ENCODE measurements at places on chromosomes 1 and 21.

DNA sequence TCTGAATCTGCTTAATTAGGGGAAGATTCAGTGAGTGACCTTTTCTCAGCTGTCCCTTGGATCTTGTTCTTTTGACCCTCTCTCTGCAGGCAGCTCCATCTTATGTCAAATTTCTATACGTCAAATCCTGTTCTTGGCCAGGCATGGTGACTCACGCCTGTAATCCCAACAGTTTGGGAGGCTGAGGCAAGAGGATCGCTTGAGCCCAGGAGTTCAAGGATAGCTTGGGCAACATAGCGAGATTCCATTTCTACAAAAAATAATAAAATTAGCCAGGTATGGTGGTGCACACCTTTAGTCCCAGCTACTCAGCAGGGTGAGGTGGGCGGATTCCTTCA, 12.3 kb upstream of the CDC42 start:
- no peak for DNase-seq

GRCh38 chr1:68046885-68047658, 3.4 kb downstream of the DIRAS3 start:
- no peak for DNase-seq

DNA sequence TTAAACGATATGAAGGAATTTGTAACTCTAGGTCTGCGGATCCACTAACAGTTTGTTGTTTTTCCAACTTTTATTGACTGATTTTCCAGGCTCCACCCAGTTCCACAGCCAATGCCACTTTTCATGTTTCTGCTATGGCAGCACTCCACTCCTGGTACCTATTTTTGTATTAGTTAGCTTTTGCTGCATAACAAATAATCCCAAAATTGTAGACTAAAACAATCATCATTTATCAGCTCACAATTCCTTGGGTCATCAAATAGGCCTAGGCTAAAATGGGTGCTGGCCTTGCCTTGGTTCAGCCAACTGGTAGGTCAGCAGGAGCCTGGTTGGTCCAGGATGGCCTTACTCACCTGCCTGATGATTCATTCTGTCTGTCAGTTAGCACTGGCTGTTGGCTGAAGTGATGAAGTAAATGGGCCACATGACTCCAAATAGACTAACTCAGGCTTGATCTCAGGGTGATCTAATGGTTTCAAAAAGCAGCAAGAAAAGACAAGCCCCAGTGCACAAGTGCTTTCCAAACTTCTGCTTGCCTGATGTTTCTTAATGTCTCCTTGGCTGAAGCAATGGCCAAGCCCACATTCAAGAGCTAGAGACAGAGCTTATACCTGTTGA, 3.2 kb upstream of the C8B start:
- DNase-seq: no peak

GRCh38 chr1:88892357-88892877, 1.1 kb upstream of the GTF2B start:
- peak; percentile 94 for DNase-seq

- no peak for DNase-seq
Observed at GRCh38 chr21:31414263-31415000, 70.4 kb upstream of the TIAM1 start.

DNA sequence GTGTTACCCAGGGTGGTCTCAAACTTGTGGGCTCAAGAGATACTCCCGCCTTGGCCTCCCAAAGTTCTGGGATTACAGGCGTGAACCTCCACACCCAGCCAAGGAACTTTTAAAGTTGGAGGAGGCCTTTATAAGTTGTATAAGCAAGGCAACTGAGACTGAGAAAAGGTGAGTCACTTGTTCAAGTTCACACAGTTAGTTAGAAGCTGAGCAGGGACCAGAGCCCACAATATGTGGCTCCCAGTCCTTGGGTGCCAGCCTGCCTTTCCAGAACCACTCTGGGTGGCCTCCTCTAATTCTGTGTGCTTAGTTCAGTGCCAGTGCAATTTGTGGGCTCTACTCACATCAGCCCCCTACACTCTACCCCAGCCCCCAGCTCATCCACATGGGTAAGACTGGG, 3.7 kb downstream of the RAB25 start:
- no peak for DNase-seq

GRCh38 chr1:159040893-159041724, 31.4 kb downstream of the IFI16 start:
- no peak for DNase-seq

GRCh38 chr1:244968471-244968871, 104.1 kb upstream of the HNRNPU start:
- DNase-seq: no peak

- DNase-seq: no peak
Observed at GRCh38 chr1:34166191-34166624, 1.2 kb upstream of the CSMD2 start.

- no peak for DNase-seq
Observed at GRCh38 chr1:3745590-3746381, 6.5 kb upstream of the CCDC27 start.

DNA sequence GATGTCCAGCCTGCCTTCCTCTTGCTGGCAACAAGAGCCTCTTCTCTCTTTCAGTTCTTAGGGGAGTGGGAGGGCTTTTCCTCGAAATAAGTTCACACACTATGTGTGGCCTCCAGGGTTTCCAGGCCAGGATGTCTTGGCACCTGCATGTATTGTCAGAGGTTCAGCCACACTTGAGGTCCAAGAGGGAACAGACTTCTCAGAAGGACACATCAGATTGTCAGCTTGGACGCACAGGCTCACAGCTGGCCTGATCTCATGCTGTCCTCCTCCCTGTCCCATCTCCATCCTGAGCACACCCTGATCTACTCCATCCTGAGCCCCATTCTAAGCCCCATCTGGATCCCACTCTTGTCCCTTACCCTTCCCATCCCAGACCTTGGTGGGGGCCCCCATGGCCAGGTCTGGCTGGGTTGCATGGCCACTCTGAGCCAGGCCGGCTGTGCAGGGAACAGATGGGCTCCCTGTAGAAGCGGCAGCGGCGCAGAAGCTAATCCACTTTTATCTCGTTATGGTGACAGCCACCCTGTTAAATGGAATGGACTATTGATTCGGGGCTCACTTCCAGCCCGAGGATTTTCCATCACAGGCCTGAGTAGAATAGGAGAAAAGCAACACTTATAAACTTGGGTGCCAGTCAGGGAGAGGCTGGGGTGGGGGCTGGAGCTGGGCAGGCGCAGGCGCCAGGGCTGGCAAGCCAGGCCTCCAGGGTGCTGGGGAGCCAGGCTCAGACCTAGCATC, 85.1 kb upstream of the CSF3R start:
- DNase-seq: no peak

- DNase-seq: no peak
Observed at GRCh38 chr1:165531021-165531420, 12.8 kb upstream of the LRRC52 start.

DNA sequence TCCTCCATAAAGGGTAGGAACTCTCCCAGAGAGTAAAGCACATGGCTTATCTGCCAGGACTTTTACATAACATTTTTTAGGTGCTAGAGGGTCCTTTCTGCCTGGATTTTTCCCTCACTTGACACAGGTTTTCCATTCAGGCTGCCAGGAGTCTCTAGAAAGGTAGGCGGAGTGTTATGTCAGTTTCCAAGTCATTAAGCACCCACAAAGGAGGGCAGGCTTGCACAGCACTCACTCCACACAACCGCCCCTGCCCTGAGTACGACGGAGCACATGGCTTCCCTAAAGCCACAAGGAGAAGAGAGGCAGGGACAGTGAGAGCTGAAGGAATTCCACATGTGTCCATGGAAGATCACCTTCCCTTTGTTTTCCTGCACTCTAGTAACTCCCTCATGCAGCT, 55.7 kb downstream of the CAPZB start:
- DNase-seq: no peak

GRCh38 chr21:22632176-22632575, 1634.0 kb downstream of the NCAM2 start:
- no peak for DNase-seq

DNA sequence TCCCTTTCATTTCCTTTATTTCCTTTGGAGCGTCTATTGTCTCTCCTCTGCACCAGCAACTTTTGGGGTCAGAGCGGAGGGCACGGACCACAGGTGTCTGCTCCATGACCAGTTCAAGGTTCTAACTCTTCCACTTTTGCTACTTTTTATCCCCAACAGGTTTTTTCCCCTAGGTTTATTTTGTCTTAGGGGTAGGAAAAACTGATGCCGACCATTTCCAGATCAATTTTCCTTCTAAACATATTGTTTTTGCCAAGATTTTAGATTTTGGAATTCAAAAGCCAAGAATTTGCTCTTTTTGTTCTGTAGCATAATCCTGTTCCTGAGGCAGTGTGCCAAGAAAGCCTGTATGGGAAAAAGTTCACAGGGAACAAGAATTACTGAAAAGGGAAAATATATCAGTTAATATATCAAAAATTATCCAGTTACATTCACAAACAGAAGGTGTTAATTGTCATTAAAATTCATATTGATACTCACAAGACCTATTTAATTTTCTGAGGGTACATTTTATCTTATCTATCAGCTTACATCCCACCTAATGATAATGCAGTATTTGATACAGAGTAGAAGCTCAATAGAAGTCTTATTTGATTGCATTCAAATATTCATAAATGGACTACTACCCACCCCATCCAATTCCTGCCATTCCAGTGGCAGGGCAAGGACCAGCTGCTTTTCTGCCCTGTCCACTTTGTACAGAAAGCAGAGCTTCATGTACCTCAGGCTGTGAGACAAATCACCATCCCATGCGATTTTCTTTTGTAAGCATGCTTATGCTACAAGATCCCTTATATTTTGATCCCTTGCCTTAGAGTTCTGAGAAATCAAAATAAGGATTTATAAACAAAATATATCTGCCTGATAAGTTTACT, 31.2 kb downstream of the TSEN15 start:
- DNase-seq: no peak

DNA sequence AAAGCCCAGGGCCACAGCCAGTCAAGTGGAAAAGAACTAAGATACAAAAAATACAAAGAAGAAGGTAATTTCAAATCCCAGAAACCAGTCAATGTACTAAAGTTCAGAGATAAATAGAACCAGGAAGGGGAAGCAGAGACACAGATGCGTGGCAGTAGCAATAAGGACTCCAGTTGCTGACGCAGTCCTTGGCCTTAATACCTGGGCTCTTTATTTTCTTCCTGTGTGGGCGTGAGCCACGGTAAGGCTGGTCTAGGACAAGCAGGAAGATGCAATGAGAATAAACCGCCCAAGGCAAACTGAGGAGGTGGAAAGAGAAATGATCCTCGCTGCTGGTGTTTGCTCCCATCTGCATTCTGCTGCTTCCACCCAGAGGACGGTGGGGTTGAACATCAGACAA, 65.6 kb upstream of the PLXNA2 start:
- no peak for DNase-seq

- peak; percentile 93 for DNase-seq
Observed at GRCh38 chr1:180252638-180253536, 22.8 kb downstream of the LHX4 start.

DNA sequence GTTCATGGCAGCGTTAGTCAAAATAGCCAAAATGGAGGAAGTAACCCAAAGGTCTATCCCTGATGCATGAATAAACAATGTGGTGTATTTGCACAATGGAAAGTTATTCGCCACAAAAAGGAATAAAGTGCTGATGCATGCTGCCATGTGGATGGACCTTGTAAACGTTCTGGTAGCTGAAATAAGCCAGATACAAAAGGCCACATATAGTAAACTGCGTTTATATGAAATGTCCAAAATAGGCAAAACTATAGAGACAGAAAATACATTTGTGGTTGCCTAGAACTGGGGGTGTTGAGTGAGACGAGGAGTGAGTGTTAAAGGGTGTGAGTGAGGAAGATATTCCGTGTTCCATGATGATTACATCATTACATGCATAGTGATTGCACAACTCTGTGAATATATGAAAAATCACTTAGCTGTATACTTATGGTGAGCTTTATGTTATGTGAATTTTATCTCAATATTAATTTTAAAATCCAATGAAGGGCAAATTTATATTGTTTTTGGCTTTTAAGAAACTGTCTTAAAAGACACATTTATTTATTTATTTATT, 321.3 kb downstream of the KIF26B start:
- DNase-seq: peak; percentile 27

DNA sequence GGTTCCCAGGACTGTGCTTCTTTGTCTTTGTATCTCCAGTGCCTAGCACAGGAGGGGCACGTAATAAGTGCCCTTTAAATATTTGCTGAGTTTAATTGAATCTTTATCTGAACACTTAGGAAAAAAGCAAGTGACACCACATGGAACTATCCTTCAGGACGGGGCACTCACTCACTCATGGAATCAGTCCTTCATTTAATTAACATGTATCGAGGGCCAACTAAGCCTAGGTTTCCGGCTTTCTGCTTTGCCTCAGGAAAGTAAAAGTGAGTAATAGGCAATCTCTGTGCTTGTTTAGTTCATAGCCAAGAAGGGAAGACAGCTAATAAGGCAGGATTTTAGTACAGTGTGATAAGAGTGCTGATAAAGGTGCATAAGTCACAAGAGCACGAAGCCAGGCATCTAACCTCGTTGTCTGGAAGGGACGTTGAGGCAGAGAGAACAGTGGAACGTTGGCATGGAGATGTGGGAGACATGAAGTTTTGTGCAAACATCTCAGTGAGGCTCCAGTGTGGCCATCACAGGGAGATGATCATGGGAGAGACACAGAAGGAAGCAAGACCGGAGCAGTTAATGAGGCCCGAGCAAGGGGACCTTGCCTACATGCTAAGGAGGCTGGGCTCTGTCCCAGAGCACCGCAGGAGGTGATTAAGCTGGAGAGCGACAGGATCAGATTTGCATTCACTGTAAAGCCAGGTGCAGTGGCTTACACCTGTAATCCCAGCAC, 54.1 kb upstream of the TRIM67 start:
- no peak for DNase-seq

- DNase-seq: no peak
Observed at GRCh38 chr1:202745323-202745888, 35.2 kb upstream of the SYT2 start.

DNA sequence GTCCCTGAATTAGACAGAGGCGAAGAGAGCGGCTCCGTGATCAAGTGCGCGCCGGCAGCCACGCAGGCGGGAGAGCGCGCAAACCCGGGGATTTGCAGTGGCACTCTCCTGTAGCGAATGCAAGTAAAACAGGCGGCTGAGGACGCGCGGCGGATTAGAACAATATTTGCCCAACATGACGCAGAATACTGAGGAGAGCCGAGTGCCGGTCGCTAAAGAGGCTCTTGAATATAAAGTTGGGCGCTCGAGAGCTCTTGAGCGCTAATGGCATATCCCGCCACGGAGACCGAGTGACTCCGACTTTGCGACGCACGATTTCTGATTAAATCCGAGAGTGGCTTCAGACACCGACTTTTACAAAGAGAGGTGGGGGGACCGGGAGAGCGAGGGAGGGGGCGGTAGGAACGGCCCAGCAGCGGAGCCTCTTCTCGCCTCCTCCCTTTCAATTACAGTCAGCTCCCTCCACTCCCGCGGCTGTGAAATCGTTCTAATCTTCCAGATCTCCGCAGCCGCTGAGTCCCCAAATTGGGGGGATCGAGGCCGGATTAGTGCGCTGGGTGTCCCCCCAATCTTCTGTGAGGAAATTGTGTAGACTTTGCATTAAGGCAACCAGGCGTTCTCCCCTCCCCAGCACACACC, 2.3 kb downstream of the PAX7 start:
- no peak for DNase-seq

- DNase-seq: no peak
Observed at GRCh38 chr1:27004471-27005165, 8.0 kb downstream of the TENT5B start.

DNA sequence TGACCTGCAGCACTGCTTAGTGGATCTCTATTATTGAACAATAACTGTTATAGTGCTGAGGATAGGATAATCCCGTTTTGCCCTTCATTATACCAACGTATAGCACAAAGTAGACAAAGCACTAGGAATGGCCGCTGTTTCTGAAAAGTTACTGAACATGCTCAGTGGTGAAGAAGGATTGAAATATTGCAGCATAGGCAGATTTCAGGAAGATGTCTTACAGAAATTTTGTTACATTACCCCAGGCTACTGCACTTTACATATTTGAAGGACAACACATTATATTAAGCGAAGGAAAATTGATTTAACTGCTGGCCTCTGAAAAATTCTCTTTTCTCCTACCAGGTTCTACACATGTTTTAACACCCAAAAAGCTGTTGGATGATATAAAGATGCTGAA, 48.5 kb downstream of the AKNAD1 start:
- no peak for DNase-seq

All from OCI-M1 (cell line).